GF-D8 (cell line): ENCODE measurements at places on chromosomes 4 and X.

DNA sequence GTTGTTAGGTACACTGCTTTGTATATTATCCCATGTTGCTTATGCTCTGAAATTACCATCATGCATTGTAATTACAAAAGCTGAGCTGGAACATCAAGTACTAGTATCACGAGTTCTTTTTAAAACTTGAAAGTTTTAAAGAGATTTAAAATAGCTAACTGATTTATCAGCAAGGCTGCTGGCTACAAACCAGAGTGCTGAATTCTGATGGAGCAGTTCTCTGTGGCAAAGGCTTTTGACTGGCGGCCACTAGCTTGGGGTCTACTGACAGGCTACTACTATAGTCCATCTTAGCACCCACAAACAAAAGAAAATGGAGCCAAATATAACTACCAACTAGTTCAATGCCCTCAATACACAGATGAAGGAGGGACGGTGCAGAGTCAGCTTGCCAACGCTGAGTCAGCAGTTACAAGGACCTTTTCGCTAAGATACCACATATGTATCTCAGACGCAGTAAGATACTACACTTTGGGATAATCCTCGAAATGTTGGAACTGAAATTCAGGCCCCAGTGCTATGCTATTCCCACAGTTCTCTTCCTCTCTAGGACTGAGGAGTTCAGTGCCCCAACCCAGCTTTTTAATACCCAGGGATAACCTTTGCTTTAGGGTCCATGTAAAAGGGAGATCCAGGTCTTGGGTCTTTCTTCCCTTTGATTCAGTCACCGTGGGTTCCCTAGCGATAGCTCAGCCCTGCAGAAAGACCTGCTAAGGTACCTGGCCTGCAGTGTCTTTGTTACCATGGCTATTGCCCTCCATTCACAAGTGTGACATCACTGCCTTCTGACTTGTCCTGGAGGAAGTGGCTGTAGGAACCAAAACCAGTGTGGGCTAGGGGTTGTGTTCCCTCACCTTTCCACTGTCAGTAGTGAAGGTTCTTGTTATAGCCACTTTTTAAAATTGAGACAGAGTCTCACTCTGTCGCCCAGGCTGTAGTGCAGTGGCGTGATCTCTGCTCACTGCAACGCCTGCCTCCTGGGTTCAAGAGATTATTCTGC, 22.8 kb downstream of the MFAP3L start:
- DNase-seq: no peak

DNA sequence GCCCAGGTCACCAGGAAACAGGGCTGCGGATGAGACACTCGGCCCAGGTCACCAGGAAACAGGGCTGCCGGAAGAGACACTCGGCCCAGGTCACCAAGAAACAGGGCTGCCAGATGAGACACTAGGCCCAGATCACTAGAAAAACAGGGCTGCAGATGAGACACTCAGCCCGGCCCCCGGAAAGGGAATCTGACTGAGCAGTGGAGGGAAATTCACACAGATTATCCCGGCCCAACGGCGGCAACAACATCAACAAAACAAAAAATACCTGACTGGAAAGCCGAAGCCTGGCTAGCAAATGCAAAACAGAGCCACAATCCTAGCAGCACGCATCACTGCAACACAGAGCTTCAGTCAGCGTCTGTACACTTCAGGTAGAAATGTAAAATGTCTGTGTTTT, 20.7 kb downstream of the AFAP1 start:
- DNase-seq: no peak

DNA sequence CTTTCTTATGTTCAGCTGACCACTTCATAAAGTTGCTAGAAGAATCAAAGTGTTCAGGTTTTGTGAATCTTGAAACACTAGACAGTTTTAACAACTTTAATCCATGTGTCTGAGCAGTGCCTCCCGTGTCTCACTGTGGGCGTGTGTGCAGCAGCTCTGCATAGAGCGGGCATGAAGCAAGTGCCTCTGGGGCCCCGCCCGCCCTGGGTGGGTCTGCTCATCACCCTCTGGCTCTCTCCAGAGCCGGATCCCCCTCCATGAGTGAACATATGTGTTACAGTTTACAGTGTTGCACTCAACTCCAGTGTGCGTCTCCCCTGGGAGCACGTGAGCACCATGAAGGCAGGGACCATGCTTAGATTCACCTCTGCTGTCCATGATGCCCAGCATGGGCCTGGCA, 37.6 kb upstream of the CRMP1 start:
- DNase-seq: no peak

- peak; percentile 90 for DNase-seq
Observed at GRCh38 chrX:4710618-4711433, 997.4 kb upstream of the PRKX start.

GRCh38 chrX:19709812-19710518, 177.4 kb downstream of the SH3KBP1 start:
- DNase-seq: no peak

GRCh38 chr4:54675721-54676461, 18.1 kb downstream of the KIT start:
- no peak for DNase-seq

- no peak for DNase-seq
Observed at GRCh38 chrX:131235768-131236545, 53.1 kb downstream of the IGSF1 start.

DNA sequence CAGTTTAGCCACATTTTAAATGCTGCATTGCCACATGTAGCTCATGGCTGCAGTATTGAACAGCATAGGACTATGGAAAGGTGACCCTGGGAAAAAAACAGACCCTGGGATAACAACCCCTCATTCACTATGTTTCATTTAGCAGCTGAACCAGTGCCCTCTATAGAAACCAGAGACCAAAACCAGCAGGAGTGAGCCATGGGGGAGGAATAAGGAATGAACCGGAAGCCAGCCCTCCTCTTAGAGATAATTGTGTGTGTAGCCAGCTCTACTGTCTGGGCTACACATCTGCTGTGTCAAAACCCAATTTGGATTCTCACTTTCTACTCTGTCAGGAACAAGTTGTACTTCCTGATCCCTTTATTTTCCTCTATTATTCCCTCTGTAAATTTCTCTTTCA, 158.5 kb upstream of the S100G start:
- no peak for DNase-seq

- no peak for DNase-seq
Observed at GRCh38 chr4:39047681-39048080, 14.4 kb upstream of the KLHL5 start.

DNA sequence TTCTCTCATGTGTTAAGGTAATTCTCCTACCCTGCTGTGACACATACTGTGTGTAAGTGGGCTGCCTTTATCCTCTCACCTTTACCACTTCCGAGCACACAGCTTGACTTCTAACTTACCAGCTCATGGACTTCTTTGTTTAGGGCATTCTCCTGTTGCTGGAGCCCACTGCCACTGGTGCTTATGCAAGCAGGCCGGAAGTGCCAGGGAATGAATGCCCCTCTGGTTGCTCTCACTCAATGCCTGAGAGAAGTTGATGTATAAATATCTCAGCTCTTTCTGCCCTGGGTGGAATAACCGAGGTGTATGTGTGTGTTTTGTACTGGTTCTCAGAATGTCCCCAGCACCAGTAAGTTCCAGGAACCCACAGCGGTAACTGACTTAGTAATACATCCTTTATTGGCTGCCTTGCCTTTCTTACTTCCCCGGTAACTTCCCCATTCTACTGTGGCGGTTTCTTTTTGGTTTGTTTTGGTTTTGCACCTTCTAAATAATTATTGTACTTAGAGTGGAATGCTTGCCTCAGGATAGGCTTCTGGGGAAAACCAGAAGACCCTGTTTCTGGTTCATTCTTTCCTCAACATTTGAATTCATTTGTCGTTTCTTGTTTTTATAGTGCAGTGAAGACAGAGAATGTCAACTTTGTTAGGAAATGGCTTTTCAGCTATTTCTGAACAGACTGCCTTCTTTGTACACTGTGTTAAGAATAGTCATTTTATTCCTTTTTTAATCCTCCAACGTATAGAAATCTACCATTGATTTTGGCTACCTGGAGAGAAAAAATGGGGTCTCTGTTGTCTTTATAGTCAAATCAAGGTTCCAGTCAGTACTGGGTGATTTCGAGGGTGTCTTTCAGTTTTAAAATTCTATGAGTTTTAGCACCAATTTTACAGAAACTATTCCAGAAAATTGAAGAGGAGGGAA, 45.4 kb downstream of the CXorf58 start:
- DNase-seq: peak; percentile 71

- DNase-seq: no peak
Observed at GRCh38 chr4:127249767-127250108, 383.0 kb upstream of the INTU start.

GRCh38 chr4:44150091-44150576, 298.5 kb downstream of the KCTD8 start:
- no peak for DNase-seq

DNA sequence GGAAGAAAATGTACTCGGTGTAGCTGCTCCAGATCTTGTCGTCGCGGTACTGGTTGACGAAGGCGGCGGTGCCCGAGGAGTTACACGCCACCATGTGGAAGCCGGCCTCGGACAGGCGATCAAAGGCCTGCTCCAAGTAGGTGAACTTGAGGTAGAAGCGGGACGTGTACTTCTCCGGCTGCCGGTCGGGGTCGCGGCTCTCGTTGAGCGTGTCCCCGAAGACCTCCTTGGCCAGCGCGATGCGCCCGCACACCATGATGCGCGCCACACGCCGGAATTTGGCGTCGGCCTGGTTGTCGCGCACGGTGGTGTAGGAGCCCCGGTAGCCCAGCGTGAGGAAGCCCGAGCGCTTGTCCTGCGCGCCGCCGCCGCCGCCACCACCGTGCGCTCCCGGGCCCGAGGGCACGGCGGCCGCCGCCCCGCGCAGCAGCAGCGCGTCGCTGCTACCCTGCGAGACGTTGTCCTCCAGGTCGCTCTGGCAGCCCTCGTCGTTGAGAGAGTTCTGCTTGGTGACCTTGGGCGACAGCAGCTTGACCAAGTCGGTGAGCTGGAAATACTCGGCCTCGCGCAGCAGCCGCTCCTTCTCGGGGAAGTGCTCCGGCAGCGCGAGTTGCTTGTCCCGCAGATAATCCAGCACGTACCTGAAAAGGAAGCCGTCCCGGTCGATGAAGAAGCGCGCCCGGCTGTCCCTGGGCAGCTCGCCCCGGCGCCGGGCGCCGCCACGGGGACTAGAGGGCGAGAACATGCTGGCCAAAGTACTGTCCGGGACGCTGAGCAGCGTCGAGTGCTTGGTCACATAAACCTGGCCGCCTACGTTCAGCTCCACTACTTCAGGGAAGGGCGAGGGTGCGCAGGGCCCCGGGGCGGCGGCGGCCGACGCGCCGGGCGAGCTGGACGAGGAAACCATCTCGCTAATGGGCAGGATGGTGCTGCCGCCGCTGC, 775 bp downstream of the KCTD8 start:
- no peak for DNase-seq

GRCh38 chrX:1354036-1355019, 17.7 kb downstream of the IL3RA start:
- DNase-seq: no peak

DNA sequence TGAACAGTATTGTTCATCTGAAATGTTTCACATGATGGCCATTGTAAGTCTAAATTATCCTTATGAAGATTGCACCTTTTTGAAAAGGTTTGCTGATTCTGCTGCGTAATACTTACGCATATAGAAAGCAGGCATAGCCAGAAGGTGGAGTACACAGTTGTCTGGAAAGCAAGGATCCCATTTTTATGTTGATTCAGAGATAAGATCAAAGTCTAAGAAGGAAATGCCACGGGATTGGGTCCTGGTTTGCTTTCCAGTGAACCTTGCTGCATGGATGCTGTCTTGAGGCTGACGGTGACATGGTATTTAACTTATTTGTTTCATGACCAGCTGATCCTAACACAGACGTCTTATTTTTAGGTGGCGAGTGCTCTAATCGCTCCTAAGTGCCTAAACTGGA, 15.5 kb downstream of the MAGEA9B start:
- no peak for DNase-seq

GRCh38 chr4:166435449-166435848, 562.4 kb downstream of the TLL1 start:
- DNase-seq: no peak

DNA sequence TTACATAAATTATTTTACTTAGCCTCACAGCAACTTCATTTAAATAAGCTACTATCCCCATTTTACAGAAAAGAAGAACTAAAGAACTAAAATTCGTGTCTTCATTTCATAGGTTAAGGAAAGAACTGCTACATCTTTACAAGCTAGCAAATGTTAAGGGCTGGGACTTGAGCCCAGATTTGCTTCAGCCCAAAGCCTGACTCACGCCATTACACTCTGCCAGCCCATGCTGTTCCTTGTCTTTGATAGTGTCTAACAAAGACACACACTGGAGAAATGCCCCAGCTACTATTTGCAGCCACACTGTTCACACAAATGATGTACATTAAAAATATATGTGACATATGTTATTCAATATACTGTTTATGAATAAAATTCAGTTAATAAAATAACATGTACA, 29.0 kb upstream of the ERVMER34-1 start:
- DNase-seq: no peak

DNA sequence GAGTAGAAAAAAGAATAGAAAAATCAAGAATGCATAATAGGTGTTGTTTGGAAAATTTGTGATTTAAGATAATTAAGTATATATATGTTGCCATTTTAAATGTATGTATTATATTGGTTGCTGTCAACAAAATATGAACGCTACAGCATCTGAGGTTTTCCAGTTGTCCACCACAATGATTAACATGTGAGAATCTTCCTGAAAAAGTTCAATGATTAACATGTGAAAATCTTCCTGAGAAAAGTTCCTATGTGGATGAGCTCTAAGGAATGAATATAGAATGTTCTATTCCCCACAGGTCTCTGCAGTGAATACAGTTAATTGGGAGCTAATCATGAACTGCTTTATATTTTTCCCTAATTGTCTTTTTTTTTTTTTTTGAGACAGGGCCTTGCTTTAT, 214.7 kb downstream of the CBR4 start:
- DNase-seq: no peak

DNA sequence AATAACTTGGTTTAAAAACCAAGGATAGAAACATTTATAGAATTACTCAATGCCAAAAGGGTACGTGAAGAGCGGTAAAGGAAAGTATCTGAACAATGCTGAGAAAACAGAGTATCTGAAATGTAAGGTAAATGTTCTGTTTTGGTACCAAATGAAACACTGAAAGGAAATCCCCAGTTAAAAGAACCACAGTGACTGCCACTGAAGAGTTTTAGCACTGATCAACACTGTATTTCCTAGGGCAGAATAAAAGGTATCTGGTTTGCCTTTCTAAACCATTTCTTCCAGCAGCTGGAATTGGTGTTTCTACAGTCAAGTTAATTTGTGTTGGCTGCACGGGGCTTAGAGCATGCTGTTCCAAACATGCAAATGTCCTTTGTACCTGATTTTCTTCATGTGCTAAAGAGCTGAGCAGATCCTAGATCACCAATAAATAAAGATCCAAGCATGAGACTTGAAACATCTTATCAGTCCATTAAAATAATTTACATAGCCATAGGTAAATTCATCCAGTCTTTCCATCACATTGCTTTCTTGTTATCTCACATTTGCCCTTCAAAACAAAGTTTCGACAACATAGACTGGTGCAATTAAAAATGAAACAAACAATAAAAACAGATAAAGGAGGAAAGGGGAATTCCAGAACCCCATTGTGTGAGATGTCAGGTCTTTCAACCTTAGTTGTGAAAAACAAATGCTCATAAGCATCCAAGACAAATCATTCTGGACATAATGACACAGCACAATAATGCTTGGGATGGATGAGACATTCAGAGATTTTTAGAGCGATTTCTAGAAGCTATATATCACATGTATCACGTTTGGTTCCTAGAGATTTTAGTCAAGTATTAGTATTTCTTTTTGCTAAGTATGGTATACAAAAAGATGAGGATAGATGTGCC, 38.6 kb downstream of the MFAP3L start:
- DNase-seq: no peak

- no peak for DNase-seq
Observed at GRCh38 chr4:5784021-5784420, 73.0 kb downstream of the EVC start.

GRCh38 chrX:106891762-106892460, 11.2 kb downstream of the RIPPLY1 start:
- no peak for DNase-seq

- DNase-seq: no peak
Observed at GRCh38 chr4:88136249-88136648, 22.2 kb downstream of the ABCG2 start.
